ENCODE measurements at places on chromosomes 7 and 10.

- no peak for DNase-seq
Observed at GRCh38 chr10:13382703-13383398, 34.8 kb upstream of the SEPHS1 start.

DNA sequence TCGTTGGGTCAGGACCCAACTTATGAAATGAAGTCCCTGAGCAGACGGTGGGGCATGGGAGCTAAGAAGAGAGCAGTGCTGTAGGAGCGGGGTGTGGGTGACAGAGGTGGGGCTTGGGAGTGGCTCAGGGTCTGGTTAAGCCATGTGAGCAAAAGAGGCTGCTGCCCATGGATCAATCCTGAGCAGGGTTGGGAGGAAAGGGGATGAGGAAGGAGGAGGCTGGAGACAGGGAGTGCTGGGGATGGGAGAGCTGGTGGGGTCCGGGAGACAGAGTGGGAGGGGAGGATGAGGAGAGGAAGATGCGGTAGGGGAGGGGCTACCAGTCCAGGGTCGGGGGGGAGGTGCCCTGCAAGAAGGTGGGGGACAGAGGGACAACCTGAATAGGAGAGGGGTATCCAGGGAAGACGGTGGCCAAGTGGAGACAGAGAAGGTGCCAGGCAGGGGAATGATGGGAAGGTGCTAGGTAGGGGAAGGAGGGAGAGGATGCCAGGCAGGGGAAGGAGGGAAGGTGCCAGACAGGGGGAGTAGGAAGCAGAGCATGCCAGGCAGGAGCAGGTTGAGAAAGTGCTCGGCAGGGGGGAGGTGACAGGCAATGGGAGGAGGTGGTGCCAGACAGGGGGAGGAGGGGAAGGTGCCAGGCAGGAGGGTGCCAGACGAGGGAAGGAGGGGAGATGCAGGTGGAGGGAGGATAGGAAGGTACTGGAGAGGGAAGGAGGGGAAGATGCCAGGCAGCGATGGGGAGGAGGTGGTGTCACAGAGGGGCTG, 27.5 kb upstream of the SMARCD3 start:
- DNase-seq, result no peak

- DNase-seq, result no peak
Observed at GRCh38 chr10:106992055-106992454, 172.5 kb downstream of the SORCS1 start.

DNA sequence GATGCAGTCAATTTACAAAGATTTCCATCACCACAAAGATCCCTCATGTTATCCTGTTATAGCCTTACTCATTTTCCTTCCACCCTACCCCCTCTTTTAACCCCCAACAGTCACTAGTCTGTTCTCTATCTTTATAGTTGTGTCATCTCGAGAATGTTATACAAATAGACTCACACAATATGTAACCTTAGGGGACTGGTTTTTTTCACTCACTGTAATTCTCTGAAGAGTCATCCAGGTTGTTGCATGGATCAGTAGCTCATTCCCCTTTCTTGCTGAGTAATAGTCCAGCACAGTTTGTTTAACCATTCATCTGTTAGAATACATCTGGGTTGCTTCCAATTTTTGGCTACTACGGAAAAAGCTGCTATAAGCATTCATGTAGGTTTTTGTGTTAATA, 121.1 kb upstream of the PDE1C start:
- DNase-seq, result no peak

- DNase-seq, result no peak
Observed at GRCh38 chr10:49218480-49218879, 30.3 kb upstream of the TMEM273 start.

GRCh38 chr10:119742947-119743648, 17.2 kb downstream of the INPP5F start:
- no peak for DNase-seq

GRCh38 chr7:24825931-24826661, 68.8 kb upstream of the GSDME start:
- no peak for DNase-seq

DNA sequence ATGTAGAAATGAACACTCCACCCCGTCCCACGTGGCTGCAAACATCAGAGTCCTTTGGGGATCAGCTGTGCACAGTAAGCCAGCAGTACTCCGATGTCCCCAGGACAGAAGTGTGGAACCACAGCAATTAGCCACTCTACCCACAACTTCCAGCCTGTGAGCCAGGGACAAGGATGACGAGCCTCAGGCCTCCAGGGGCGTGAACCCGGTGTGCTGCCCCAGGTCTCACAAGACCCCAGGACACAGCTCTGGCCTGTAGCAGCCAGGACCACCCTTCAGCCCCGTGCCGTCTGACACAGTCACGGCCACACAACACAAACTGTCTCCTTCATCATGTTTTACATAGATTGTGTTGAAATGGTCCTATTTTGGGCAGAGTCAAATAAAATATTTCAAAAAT, 113.0 kb upstream of the DIP2C start:
- DNase-seq, result no peak

DNA sequence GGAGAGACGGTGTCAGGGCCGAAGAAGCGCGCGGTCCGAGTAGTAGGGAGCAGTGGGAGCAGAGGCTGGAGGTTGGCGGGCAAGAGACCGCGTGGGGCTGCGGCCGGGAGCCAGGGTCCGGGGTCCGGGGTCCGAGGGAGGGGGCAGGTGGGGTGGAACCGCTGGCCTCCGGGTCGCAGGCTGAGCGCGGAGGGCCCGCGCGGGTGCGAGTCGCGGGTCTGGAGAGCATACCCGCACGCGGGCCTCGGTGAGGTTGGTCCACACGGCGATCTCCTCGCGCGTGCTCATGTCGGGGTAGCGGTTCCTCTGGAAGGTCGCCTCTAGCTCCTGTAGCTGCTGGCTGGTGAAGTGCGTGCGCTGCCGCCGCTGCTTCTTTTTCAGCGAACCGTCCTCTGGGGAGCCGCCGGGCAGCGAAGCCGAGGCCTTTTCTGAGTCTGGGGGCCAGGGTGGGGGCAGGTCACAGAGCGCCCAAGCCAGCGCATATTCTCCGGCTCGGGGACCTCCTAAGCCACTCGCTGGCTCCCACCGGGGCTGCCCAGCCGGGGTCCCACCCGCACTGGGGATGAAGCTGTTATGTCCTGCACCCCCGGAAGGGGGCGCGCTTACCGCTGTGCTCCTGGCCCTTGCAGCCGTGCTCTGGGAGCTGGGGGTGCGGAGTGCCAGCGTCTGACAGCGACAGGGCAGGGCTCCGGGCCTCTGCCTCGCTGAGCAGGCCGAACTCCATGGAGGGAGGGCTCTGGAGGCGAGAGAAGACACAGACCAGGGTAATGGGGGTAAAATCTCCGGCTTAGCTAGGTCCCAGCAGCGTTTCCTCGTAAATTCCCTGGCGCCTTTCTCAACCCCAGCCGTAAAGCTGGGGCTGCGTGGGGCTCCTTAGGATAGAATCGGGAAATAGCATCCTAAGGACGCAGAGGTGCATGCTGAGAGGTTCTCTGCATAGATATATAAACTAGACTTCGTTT, 5.5 kb downstream of the ELOVL3 start:
- DNase-seq, result peak; percentile 69

DNA sequence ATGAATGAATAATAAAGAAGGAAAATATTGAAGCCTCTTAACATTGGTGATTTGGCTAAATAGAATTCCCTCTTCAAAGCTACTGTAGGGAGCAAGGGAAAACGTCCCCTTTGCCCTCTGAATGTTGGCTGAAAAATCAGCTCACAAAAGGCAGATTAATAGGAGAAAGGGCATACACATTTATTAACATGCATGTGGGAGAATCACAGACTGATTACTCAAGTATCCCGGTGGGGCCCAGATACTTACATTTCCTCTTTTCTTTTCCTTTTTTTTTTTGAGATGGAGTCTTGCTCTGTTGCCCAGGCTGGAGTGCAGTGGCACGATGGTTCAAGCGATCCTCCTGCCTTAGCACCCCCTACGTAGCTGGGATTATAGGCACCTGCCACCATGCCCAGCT, 68.5 kb downstream of the HK1 start:
- no peak for DNase-seq

DNA sequence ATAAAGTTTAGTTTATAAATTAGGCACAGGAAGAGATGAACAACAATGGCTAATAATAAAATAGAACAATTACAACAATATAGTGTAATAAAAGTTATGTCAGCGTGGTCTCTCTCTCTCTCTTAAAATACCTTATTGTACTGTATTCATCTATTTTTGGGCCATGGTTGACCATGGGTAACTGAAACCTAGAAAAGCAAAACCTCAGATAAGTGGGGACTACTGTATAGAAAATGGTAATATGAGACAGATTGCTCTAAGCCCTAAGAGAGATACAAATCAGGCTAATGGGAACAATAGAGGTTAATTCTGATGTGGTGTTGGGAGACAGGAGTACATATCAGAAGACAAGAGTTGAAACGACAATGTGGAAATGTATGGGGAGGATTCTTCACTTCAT, 86.2 kb downstream of the ZNF365 start:
- no peak for DNase-seq

GRCh38 chr10:114932945-114933344, 5.0 kb upstream of the TRUB1 start:
- no peak for DNase-seq

GRCh38 chr10:31152421-31153135, 120.9 kb upstream of the ZNF438 start:
- no peak for DNase-seq

GRCh38 chr7:151129117-151129959, 38.2 kb downstream of the GBX1 start:
- no peak for DNase-seq

- DNase-seq, result no peak
Observed at GRCh38 chr7:25012254-25012653, 32.3 kb upstream of the OSBPL3 start.

DNA sequence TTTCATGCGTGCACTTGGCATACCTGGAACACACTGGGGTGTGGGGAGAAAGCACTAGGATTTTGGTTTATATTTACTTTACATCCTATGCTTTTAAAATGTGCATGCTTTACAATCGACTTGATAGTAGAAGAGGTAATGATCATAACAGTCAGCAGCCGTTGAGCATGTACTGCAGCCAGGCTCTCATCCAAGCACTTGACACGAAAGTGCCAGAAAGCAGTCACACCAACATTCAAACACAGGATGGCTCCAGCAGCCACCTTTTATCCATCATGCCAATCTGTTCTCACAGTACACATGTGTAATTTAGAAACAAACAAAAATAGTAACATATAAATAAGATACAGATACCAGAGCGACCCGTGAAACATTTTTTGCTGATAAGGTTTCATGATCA, 1.2 kb upstream of the FAM241B start:
- DNase-seq, result no peak

DNA sequence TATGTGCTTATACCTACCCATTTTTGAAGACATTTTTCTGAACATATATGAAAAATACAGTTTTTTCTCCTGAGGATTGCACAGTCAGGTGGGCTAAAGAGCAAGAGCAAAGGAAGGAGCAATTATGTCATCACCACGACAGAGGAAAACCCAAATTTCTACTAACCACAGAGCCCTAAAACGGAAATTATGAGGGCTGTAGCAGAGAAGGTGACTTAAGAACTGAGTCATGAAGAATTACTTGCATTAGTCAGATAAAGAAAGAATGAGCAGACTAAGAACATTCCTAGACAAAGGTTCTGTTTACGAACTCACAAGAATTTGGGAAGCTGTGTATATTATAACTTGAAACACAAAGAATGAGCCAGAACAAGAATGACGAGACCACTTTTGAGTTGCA, 974.4 kb downstream of the NXPH1 start:
- DNase-seq, result no peak

GRCh38 chr10:80260295-80261243, 28.9 kb downstream of the MAT1A start:
- no peak for DNase-seq

DNA sequence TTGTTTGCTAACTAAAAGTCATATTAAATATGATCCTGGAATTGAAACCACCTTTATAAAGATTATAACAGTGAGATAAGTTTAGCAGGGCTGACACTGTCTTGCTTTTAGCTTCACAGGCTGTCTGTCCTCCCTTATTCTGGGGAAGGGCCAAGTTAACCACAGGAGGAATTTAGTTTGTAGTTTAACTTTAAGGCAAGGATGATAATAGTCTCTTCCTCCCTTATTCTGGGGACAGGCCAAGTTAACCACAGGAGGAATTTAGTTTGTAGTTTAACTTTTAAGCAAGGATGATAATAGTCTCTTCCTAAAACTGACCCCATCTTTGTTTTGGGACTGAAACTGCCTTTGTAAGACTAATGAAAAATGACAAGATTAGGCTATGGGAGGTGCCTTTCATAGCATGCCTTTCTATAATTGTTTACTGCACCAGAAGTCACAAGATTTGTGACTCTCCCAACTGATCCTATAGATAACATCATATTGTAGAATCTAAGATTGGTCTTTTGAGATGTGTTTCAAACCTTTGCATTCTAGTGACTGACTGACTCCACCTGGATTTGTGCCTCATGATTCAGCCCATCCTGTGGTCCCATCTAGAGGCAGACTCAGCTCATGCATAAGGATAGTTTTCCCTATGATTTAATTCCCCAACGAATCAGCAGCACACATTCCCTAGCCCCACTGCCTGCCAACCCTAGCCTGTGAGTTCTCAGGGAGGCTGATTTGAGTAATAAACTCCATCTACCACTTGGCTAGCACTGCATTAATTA, 212.0 kb downstream of the MAGI2 start:
- no peak for DNase-seq

DNA sequence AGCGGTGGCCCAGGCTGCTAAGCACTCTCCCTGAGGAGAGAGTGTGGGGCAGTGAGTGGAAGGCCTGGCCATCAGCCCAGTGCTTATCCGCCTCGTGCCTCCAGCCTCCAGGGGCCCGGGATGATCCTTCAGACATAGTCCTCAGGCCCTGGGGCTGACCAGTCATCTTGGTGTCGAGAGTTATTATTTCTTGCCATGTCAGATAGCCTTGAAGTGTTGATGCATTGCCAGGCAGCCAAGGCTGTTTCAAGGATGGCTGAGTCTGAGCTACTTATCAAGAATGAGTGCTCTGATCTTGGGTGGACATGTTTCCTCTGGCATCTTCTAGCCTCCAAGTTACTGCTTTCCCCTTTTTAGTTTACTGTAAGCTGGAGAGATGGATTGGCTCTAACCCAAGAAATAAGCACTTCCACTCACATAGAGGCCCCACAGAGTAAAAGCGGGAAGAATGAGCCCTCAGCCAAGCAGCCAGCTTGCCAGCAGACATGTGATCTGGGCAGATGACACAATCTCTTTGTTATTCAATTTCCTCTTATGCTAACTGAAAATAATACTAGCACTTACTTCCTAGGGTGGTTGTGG, 136.5 kb upstream of the NAMPT start:
- no peak for DNase-seq

DNA sequence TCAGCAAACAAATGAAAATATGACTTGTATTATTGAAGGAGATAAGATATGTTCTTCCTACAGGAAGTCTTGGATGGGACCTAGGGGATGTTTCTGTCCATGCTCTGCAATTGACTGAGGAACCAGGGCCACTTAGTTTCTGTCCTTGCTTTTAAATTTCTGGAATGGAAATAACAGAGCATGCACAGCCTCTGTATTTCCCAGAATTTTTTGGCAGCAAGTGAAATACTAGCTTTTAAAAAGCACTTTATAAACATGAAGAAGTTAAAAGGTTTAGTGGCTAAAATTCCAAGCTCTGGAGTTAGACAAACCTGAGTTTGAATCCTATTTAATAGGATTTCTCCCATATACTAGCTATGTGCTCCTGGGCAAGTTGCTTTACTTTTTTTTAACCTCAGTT, 127.7 kb upstream of the FZD8 start:
- DNase-seq, result no peak

Data from stimulated activated CD4-positive, alpha-beta T cell treated with anti-CD3 and anti-CD28 coated beads, Interleukin-15, amount 100 ng/mL, for 48 hours (primary cell).